Bone marrow (tissue), 2 donors: ENCODE measurements at places on chromosomes 4 and X.

GRCh38 chr4:13891544-13891939 lies 264.0 kb upstream of the BOD1L1 start:
- no peak for DNase-seq

DNA sequence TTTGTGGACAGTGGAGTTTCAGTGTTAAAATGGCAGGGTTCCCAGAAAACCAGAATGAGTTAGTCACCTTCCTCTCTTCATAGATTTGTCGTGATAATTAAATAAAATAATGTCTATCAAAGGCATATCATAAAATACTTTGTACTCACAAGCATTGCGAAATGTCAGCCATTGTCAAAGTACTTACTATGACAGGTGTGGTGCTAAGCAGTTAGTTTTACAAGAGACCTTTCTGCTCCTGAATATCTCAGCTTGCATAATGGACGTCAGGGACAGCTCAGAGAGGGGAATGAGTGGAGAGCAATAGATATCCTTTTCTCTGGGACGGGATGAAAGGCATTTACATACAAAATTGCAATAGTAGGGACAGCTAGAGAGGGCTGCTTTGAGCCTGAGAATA lies 560.9 kb downstream of the KCNIP4 start:
- no peak for DNase-seq

DNA sequence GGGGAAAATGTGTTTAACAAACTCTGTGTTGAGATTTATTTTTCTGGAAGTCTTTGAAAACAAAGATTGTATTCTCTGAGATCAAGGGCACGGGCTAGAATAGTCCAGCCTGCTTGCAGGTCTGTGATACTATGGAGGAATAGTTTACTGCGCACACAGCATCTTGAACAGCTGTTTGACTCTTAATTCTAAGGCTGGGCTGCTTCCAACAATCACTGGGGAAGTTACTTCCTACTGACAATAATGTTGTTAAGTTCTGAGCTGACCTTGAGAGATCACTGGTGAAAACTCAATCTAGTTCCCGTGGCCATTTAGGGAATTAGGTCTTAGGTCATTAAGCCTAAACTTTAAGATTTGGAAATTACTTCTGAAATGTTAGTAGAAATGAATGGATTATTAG lies 416.1 kb upstream of the FTHL17 start:
- DNase-seq, result no peak

DNA sequence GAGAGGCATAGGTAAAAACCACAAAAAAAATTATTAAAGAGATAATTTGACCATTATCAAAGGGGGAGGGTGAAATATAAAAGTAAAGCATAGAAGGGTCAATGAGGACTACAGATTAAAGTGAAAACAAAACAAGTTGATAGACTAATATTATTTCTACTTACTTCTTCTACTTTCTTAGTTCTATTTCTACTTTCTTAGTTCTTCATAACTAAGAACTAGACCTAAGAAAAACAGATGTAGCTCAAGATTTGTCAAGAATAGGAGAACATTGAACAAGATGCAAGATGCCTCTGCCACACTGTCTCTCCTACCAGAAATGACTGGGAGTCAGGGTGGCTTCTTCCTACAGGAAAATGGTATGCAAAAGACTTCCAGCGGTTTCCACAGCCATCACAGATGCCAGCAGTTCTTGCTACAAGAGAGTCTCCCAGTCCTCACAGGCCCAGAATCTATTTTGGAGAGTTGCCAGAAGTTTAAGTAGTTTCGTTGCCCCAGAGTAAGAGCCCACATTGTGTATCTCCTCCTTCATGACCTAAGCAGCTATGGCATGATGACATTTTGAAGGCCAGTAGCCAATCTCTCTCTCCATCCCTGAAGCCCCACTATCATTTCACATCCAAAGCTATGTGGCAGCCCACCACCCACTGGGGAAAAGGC lies 42.9 kb upstream of the DDX60 start:
- DNase-seq, result no peak

DNA sequence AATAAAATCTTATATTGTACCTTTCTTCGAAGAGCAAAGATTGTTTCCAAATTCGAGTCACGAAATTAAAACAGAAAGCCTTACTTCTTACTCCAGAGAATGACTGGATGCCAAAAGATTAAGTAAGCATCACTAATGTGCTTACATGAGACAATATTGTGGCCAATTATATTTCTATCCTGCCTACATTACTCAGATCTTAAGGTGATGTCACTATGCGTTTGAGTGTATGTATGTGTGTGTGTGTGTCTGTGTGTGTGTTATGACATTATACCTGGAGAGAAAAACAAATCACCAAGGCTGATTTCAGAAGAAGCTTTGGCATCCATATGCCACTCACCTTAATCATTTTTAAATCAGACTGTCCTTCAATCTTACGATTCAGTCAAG lies 556.3 kb downstream of the PPARGC1A start:
- no peak for DNase-seq

- no peak for DNase-seq
These were observed 165.3 kb upstream of the DGKK start for GRCh38 chrX:50635817-50636365.
